8988T (cell line): ENCODE measurements at places on chromosomes 1 and 21.

- no peak for DNase-seq
Observed at GRCh38 chr1:45473302-45473701, 17.7 kb downstream of the TESK2 start.

DNA sequence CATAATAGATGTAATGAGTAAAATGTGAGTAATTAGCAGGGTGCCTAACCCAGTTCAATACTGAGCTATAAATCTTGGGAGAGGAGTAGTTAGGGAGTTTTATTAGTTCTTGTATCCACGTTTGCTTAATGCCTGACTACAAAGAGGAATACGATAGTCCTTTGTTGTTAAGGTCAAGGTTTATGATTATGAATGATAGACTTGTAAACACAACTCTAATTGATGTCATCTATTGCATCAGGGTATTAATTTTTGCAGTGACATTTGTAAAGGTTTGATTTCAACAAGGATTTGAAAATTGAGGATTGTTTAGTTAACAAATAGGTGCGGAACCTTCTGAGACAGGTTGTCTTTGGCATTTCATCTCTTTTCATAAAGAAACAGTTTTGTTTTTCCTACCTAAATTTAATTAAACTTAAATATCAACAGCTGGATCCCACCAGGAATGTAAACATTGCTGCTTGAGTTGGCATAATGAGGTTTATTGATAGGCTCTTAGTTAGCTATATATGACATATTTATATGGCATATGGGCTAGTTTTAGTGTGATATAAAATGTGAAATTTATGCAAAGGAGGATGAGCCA is 9.7 kb downstream of the SOAT1 start:
- DNase-seq: no peak

- no peak for DNase-seq
Observed at GRCh38 chr1:212557739-212558692, 50.5 kb upstream of the ATF3 start.

- no peak for DNase-seq
Observed at GRCh38 chr1:171748651-171749050, 6.8 kb upstream of the VAMP4 start.

DNA sequence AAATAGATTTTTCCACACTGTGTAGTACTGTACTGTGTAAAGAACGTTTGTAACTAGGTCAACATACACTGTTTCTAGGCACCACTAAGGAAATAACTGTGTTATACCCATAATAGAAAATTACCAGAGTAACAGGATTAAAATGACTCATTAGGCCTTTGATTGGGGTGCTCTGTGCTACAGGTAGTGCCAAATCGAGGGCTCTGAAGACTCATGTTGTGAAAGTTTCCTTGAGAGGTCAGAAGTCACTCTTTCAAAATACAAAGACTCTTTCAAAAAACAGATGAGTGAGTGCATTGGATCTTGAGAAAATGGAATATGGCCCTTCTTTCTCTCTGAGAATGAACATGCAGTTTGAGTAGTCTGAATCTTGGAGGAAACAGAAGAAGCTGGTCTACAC is 143.0 kb downstream of the MRPL39 start:
- no peak for DNase-seq

- DNase-seq: no peak
Observed at GRCh38 chr1:68916221-68916902, 419.5 kb upstream of the DEPDC1 start.

DNA sequence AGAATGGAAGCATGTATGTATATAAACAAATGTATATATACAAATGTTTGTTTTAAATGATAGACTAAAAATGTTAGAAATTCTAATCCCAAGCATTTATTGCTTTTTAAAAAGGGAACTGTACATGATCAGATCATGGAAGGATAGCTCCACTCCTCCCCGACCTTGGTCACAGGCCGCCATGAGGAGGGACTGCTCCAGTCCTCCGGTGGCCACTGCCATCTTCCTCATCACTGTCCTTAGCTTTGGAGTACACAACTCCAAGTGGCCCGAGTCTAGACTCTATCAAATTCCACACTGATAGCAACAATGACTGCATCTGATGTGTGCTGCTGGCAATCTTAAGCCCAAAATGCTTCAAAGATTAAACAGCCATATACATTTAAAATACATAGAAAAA is 9.7 kb downstream of the SYF2 start:
- DNase-seq: no peak

DNA sequence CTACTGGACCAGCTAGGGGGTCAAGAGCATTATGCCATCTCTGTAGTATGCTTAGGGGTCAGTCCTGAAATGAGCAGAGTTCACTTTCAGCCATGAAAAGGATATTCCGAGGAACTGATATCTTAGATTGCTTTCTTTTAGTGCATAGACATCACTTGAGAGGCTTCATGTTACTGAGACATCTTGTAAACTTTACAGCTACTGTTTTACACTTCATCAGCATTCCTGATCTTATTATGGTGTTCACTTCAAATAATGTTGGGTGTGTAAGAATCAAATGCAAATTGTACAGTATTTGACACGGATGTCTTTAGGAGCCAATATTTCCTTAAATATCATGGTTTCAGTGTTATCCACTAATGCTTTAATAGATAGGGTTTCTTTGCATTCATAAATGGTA is 22.4 kb upstream of the CLDN14 start:
- no peak for DNase-seq

DNA sequence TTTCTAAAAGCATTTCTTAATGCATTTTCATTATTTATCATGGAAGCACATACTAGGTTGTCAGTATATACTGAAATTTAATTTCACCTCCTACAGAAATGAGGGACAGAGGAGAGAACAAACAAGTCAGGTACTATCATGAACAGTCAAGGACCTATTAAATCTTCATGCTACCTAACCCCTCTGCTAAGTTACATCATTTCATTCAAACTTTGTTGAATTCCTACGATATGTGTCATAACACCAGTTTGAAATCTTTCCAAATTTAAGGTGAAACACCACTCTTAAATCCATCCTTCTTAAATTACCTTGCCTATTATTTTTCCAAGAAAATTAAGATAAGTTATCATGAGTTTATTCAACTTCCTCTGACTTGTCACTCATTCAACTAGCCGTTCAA is 78.9 kb downstream of the DENND1B start:
- no peak for DNase-seq

- DNase-seq: no peak
Observed at GRCh38 chr1:228861832-228862180, 126.5 kb downstream of the RHOU start.
